ENCODE measurements at places on chromosomes 13 and 19.

DNA sequence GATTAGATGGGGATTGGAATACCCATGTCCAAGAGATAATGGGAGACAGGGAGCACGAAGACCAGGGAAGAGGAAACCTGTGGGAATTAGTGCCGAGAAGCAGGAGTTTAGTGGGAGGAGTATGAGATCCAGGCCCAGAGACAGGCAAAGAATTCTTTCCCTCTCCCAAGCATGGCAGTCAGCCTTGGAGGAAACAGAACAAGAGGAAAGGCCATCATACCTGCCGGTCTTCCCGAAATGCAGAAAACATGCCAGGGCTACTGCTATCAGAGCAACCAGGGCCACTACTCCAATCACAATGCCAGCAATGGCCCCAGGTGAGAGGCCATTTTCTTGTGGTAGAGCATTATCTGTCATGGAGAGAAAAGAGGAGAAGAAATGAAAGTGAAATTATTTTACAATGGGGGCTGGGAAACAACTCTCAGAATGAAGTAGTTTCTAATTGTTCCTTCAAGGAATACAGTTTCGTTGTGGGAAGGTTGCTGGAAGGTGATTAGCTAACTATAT lies 16.1 kb downstream of the CEACAM1 start:
- DNase-seq: no peak

- no peak for DNase-seq
These were observed 7.1 kb downstream of the GPR108 start for GRCh38 chr19:6730153-6730804.

- no peak for DNase-seq
These were observed 133.9 kb downstream of the KL start for GRCh38 chr13:33150126-33150525.

DNA sequence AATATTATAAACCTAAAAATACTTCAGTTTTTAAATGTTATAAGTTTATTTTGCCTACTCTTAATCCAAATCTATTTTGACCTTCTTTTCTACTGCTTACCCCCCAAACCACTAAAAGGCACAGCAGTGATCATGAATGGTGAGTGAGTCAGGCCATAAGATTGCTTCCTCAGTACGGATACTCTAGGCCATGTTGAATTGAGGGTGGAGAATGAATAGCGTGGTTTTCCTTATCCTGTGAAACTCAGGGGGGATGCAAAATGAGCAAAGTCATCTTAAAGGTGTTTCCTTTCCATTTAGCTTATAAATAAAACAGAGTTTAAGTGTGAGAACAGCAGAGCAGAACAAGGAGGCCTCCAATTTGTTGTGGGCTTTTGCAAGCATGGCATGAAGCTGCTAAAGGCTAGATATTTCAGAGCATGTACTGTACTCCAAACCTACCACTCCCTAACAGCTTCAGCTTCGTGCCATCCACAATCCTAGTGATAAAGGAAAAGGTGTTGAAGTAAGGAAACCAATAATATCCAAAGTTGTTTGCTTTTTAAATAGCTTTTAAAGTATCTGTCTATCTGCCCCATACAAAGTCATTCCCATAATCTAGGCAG lies 25.0 kb downstream of the SERPINE3 start:
- DNase-seq: no peak

DNA sequence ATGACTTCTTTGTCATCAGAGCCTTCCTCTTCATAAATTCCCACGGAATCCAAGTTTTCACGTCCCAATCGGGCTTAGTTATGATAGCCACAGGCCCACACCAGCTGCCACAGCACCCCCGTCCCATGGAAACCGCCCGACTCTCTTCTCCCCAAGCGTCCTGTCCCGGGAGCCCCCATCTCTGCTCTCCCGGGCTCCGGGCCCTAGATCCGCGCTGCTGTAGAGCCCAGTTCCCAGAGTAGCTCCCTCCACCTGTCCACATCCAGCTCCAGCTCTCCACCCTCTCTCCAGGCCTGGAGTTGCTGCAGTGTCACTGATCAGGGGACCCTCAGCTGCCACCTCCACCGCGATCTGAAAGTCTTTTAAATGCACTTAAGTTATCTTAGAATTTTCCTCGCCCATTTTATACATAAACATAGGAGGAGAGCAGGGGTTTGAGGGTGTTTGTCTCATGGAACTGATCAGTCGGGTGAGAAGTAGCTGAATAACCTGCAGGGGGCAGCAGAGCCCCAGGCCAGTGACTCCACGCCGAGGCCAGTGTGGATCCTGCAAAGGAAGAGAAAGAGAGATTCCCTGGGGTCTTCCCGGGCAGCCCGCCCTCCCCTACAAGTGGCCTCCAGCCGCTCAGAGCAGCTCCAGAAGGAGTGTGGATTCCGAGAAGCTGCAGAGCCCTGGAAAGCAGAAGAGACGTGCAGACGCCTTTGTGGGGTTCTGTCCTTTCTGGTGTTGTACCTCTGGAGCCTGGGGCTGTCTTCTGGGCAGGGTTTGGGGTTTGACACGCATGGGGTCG lies 1.1 kb upstream of the ZNF763 start:
- peak; percentile 71 for DNase-seq

DNA sequence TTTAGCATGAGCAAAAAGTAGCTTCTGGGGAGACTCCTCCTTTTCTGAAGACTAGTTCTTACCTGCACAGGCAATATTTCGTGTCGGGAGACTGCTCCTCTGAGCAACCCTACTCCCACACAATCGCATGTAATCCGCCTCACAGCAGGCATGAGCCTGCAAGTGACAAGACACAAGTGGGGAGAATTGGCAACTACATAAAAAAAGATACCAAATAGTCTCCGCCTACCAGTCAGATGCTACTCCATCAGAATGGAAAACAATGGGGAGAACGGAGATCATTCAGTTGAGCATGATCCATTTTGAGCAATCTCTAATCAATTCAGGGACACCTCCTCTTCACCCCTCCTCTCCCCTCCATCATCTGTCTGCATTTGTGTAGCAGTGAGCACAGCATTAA lies 321.0 kb downstream of the COG6 start:
- DNase-seq: no peak

DNA sequence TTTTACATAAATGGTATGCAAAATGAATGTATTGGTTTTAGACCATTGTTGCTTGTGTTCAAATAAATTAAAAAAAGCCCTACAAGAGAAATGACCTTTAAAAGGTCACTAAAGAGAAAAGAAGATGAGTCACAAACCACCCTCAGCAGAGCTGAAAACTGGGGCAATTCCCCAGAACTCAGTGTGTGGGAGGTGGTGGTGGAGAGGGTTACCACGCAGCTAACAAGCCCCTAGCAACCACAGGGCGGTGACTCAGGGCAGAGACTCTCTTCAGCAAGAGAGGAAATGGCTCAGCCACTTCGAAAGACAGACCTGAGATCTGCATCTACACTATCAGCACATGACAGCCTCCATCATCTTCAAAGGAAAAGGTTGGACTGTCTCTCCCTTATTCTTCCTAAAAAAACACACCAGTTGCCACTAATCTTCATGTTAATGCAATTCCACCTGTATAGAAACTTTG lies 29.4 kb upstream of the NDFIP2 start:
- peak; percentile 92 for DNase-seq

GRCh38 chr19:44367024-44367423 lies 10.5 kb upstream of the ZNF112 start:
- DNase-seq: no peak

GRCh38 chr19:1884291-1884718 lies 991 bp downstream of the ABHD17A start:
- no peak for DNase-seq

DNA sequence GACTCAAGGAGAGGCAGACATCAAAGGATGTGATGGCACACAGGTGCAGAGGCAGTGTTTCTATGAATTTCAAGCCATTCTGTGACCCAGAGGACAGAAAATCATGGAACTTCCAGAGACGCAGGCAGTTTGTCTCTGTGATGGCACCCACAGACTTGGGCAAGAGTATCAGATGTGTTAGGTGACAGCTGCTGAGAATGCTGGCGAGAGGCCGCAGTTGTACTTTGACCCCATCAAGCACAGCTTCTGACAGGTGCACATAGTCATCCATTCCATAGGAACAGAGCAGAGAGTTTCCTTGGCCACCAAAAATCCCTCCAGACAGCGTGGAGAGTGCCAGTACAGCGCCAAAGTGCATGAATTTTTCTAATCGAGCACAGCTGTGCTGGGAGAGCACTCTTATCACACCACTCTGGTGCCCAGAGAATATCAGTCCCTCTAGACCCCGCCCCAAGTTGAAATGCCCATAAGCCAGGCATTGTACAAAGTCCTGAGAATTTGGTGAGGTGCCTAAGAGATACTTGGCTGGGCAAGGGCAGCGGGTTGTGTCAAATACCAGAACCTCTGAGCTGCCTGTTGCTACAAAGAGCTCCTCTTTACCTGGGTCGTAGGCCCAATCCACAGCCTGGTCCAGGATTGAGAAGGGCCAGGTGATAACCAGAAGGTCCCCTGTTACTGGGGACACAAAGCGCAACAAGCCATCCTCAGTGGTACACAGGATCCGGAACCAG lies 12.4 kb downstream of the WDR87 start:
- DNase-seq: no peak

- DNase-seq: peak; percentile 95
These were observed at the start of gene ZBTB45 for GRCh38 chr19:58519355-58520256. Gene ZBTB45, minus strand, starts transcription at chr19:58519810. Its CDS starts 2,137 bp downstream, at chr19:58517673.

DNA sequence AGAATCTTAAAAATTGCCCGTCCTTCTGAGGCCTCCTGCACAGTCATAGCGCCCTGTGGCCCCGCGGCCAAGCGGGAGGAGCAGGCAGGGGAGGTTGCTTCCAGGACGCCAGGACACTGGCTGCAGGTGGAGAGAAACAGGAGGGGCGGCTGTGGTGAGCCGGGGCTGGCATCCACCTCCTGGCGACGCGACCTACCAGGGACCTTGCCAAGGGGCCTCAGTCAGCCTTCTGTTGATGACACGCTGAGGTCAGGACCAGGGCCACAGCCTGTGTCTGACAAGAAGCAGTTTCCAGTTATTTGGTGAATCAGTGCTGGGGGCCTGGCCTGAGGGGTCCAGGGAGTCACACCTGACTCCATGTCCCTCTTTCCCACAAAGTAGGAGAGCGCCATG lies 13.3 kb upstream of the MKNK2 start:
- DNase-seq: no peak

GRCh38 chr19:18701250-18701608 lies 17.7 kb downstream of the CRTC1 start:
- no peak for DNase-seq

All from stromal cell of bone marrow (primary cell).